ENCODE measurements at places on chromosomes 4 and X. TPM values are rescaled to one million over a fixed set of nuclear protein-coding genes. Genes with fewer than 3 reads are reported as not detected.

- no peak for DNase-seq
These were observed 90.4 kb downstream of the MOSPD2 start for GRCh38 chrX:14963447-14964236.

DNA sequence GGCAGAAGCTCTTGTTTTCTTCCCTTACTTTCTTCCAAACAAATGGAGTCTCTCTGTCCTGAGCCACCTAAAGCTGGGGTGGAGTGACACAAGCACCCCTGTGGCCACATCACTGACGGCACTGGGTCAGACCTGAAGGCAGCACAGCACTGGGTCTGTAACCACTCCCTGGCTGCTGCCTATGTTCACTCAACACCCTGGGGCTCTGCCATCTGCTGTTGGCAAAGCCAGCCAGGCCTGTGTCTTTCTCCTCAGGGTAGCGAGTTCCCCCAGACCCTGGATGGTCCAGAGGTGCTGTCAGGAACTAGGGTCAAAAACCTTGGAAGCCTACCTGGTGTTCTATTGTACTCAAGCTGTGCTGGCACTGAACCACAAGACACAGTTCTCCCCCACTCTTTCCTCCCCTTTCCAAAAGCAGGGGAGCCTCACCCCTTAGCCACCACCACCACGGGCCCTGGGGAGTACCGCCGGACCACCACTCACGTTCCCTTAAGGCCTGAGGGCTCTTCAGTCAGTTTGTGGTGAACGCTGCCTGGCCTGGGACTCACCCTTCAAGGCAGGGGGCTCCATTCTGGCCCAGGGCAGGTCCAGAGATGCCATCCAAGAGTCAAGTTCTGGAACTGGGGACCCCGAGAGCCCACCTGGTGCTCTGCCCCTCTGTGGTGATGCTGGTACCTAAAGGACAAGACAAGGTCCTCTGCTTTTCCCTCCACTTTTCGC, 31.5 kb downstream of the TMEM271 start:
- DNase-seq = no peak

DNA sequence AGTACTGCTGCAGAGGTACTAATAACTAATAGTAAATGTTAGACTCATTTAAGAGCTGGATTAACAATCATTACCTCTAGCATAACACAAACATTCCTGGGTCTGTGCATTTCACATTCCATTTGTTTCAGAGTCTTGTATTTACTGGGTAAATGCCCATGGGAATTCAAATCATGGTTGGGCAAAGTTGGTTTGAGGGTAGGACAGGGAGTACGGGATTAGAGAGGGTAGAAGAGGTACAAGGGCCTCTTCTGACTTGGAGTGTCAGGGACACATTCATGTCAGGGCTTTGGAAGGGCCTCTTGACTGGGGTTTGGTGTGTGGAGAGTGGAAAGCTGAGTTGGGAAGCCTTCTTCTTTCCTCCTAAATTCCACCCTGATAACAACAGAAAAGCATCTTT, 65.9 kb downstream of the WWC2 start:
- no peak for DNase-seq

DNA sequence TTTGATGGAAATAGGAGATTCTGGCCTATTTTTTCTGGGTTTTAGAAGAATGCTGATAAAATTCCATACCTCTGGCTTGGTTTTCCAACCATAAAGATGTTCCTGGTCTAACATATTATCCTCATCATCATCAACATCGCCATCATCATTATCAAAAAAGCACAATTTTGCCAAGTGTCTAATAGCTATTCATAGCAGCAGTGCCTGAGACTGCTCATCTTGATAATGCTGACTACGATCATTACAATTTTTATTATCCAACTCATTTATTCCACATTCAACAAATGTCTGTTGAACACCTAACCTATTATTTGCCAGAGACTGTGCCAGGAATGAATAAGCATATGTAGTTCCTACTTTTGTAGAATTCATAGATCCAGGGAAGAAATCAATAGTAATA, 303.5 kb upstream of the GATB start:
- no peak for DNase-seq

DNA sequence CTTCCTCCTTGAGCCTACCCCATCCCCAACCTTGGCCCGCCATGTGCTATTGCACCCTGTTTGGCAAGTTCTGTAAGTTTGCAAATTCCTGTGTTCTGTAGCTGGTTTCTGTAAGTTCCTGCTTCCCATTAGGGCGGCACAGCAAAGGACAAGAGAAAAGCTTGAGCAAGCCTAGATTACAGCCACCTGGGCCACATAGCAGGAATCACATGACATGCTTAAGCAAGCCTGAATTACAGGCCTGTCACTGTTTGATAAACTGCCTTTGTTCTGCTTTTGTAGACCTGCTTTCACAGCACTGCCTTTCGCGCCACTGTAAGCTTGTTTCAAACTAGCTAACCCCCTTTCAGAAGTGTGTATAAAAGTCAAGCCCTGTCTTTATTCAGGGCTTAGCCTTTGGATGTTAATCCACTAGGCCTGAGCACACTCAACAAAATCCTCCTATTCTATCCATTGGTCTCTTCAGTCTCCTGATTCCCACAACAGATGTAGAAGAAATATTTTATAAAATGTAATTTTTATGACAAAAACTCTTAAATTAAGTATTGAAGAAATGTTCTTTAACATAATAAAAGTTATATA, 906.8 kb upstream of the NDST4 start:
- no peak for DNase-seq

GRCh38 chr4:134470544-134470943, 269.0 kb upstream of the PABPC4L start:
- DNase-seq = peak; percentile 0

DNA sequence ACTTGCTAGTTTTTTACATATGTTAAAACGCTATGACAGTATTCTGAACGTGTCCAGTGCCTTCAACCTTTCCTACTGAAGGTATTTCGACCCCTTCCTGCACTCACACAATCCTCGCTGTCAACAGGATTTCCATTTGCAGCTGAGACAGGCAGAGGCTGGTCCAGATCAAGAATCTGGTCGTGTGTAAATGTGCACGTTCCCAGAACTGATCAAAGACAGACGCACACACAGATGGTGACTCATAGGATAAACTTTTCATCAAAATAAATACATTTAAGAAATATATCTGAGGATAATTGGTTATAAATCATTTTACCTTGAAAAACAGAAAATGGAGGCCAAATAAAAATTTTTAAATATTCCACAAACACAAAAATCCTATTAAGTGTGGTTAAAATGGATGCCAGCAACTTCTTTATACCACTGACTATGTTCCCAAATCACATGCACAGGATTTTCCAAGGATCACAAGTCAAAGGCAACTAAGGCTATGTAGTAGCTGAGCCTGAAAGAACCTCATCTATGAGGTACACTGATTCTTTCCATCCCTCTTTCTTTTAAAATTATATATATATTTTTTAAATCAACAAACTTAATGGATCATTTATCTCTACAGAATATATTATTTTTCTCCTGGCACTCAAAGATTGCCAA, 85.9 kb downstream of the RNF150 start:
- no peak for DNase-seq

DNA sequence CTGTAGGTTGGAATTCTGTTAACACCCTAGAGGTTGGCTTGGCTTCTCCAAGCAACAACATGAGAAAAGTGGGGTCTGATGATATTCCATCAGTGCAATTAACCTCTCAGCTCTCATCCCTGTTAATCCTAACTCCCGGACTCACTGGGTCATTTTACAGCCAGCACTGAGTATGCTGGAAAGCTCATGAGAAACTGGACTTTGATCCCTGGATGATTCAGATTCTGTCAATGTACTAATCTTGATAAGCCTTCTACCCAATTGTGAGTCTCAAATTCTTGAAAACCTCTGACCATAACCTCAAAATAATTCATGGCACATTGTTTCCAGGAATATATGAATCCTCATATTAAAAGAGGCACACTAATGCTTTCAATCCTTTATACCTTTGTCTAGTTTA, 244.3 kb upstream of the DCAF8L1 start:
- DNase-seq = no peak

DNA sequence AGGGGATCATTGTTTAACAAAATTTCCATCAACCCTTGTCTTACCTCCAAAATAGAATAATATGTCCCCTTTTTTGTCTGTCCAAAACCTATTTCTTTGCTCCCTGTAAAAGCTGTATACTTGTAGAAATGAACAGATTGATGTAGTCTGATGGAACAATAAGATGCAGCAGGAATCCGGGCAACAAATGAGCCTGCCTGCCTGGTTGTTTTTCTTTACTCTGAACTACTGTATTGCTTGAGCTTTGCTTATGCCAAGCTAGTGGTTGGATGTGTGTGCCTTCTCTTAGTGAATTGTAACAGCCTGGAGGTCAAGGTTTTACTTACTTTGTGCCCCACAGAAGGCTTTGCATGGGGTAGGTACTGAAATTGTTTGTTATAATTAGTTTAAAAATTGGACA, 116.2 kb upstream of the TLL1 start:
- no peak for DNase-seq

DNA sequence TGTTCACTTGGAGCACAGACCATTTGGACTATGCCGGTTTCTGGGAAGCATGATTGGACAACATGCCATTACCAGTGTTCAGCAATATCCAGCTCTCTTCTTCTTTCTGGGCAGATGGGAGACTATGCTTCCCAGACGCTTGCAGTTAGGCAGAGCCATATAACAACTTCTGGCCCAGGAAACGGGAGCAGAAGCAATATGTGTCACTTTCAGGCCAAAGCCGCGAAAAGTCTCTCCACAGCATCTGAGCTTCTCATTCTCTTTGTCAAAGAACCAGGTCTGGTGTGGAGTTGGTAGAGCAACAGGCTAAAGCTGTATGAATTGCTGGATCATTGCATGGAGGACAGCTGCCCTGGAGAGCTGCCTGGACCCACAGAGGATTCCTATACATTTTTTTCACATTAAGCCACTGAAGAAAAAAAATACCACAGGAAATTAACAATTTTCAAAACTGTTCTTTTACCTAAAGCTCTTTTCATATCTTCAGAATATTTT, 131.4 kb upstream of the FRG1 start:
- DNase-seq = no peak

The CHRDL1 gene
- polyA plus RNA-seq = 9.8 TPM

The UNC5C gene
- 20.8 TPM for polyA plus RNA-seq

The ZBTB49 gene
- 8.9 TPM for polyA plus RNA-seq

The CCDC149 gene
- polyA plus RNA-seq = 21.1 TPM
